ENCODE measurements at places on chromosomes 1 and 21.

DNA sequence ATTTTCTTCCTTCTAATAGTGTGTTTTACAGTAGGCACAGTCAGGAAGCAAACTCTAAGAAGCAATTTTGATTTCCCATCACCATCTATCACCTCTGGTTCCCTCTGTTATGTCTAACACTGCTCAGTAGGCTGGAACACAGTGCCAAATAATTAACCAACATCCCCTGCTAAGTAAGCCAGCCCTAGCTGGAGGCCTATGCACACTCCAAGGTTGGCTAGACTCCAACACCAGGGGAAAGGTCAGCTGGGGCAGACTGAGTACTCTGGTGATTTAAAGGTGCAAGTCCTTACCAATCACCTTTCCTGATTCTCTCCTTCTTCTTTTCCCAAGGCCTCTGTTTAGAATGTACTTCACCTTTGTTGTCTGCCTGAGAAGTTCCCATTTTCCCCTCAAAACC, 46.5 kb upstream of the BEND5 start:
- DNase-seq, result no peak

DNA sequence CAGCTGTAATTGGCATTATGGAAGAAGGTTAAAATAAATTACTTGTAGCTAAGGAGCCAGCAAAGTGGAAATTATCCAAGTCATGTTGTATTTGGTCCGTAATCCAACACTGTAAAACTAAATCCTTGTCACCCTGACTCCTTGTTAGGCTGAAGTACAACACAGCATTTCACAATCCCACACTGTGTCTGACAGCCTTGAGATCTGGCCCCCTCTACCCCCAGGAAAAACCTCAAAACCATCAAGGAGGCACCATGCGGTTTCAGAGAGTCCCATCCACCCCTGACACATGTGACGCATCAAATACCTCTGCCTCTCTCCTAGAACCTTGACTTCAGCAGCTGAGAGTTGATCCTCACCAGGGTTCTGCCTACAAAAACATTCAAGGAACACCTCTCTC, 41.0 kb downstream of the LMX1A start:
- DNase-seq, result no peak

- DNase-seq, result no peak
Observed at GRCh38 chr1:113947388-113948107, 18.4 kb downstream of the HIPK1 start.

DNA sequence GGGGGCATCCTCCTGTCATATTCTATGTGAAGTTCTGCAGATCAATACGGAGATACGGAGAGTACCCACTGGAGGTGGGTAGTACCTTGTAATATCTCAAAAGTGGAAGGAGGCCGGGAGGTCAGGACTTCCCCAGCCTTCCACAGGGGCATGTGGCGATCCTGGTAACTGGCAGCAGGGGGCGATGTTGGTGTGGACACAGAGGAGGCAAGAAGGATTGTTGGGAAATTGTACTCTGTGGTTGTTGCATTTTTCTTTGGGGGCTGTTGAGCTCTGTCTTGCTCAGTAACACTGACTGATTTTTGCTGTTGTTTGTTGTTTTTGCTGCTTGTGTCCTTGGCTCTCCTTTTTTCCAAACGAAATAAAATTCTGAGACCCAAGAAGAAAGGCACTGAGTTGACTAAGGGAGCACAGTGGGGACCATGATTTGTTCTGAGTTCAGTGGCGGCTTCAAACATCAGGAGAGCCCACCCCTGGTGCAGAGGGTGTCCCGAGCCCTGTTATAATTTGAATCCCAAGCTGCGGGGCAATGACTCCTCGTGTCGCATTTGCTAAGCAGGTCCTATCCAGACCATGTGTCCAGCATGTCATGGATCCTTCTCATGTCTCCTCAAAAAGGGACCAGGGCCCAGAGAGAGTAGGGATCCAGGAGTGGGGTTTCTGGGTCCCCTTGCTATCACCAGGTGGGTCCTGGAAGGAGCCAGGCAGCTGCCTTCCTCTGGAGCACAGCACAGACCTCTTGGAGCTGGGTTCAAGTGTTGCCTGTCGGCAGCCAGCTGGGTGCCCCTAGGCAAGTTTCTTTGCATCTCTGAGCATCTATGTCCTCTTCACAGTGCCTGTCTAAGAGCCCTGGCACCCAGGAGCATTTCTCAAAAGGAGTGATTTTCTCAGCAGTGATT, 22.8 kb downstream of the LHX4 start:
- peak; percentile 26 for DNase-seq

- DNase-seq, result no peak
Observed at GRCh38 chr1:36913016-36913415, 121.3 kb downstream of the GRIK3 start.

GRCh38 chr1:226976276-226976977, 36.3 kb downstream of the COQ8A start:
- DNase-seq, result no peak

DNA sequence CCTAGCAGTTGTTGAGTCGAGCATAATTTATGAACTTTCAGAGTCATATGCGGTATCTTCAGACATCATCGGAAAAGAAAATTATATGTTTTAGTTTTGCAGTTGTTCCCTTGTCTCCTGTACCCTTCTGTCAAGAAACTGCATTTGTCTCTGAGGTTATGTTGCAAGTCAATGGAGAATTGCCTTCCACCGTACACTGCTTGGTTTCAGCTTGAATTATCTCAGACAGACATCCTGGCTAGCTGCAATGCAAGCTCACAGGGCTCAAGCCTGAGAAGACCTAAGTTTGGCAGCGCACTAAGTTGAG, 156.0 kb downstream of the NFIA start:
- no peak for DNase-seq

DNA sequence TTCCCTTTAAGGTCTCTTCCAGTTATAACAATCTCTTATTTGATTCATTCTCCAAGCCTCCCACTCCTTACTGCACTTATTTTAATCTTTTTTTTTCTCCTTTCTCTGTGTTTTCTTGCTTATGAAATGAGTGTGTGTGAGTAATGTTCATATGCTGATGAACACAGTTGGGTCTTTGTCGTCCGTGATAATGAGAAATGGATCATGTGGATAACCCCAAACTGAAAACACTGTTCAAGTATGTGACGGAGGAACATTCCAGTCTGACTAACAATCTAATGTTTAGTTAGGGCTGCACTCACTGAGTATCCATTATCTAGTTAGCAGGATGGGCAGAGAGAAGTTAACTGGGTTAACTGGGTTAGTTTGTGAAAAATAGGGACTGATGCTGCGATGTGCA, 253.1 kb upstream of the DUSP10 start:
- DNase-seq, result no peak

DNA sequence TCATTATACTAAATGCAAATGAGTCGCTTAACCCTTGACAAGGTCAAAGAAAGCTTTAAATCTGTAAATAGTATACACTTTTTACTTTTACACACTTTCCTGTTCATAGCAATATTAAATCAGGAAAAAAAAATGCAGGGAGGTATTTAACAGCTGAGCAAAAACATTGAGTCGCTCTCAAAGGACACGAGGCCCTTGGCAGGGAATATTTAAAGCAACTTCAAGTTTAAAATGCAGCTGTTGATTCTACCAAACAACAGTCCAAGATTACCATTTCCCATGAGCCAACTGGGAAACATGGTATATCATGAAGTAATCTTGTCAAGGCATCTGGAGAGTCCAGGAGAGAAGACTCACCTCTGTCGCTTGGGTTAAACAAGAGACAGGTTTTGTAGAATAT, 62.7 kb downstream of the CAPN2 start:
- no peak for DNase-seq

- no peak for DNase-seq
Observed at GRCh38 chr1:228146417-228147150, 3.1 kb upstream of the GJC2 start.

All from naive thymus-derived CD8-positive, alpha-beta T cell (primary cell).